ENCODE measurements at places on chromosomes 4 and X. TPM values are rescaled to one million over a fixed set of nuclear protein-coding genes. Genes with fewer than 3 reads are reported as not detected.

Gene RASL11B
- 1.8 TPM for total RNA-seq

Gene FAM47A
- total RNA-seq: not detected

Gene CCNB3
- 0.73 TPM for total RNA-seq

Gene CXorf65
- not detected for total RNA-seq

Gene LRAT
- not detected for total RNA-seq

Gene SRPX
- total RNA-seq: 388 TPM

Gene S100G
- total RNA-seq: not detected

Gene DNAAF6
- total RNA-seq: not detected

Gene C1QTNF7
- 0.73 TPM for total RNA-seq

Gene CFI
- total RNA-seq: 0.73 TPM

Gene CDS1
- 0.20 TPM for total RNA-seq

Gene ARL9
- under 0.01 TPM for total RNA-seq

Data from subcutaneous preadipocyte (primary cell).